ENCODE measurements at places on chromosomes 6 and 20.

- DNase-seq = no peak
These were observed 30.0 kb upstream of the TPD52L1 start for GRCh38 chr6:125123468-125124048.

GRCh38 chr6:77092971-77093370, 370.3 kb downstream of the HTR1B start:
- no peak for DNase-seq

DNA sequence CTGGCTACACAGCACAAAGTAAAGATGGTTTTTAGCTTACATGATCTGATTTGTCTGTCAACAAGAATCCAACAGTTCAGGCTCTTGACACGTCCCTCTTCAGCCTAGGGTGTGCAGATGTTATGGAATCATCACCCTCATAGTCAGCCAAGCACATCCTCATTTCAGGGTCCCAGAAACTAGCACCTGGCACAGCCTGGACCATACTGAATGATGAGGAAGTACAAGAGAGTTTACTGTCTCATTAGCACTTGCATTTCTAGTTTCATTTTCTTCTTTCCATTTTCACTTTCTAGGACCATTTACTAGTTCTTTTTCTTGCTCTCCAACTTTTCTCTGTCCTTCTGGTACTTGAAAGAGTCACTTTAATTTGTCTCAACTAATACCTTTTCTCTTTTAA, 6.5 kb downstream of the RIPOR2 start:
- DNase-seq = no peak

GRCh38 chr6:87095087-87095509, at the start of gene CGA:
TSS of gene CGA (minus strand) at chr6:87095106. CDS start at chr6:87088200, 6,906 bp downstream.
- no peak for DNase-seq

DNA sequence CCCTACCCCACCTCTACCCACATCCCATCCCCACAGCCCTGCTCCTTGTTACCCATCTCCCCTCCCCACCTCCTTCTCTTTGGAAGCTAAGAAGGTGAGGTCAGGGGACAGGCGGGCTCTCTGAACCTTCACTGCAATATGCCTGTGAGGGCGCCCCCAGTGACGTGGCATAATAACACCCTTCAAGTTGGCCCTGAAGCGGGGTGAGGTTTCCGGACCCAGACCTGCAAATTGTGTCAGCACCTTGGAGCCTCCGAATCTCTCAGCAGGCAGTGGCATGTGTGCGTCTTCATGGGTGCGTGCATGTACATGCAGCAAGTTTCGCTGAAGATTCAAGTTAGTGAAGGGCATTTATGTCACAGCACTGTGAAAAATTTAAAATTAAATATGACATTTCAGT, 114.6 kb downstream of the SOBP start:
- DNase-seq = no peak

- DNase-seq = no peak
These were observed 338.1 kb downstream of the SYNE1 start for GRCh38 chr6:152298848-152299735.

GRCh38 chr20:50191065-50191543, 474 bp downstream of the CEBPB start:
- no peak for DNase-seq
